Stimulated activated CD8-positive, alpha-beta memory T cell treated with anti-CD3 and anti-CD28 coated beads, Interleukin-2, amount 100 ng/mL, for 1 hour (primary cell): ENCODE measurements at places on chromosomes 5 and 9.
A peak's percentile ranks its signal among the peaks of the same experiment; 100 is the strongest.

- no peak for DNase-seq
Observed at GRCh38 chr5:139133282-139133681, 64.9 kb downstream of the SIL1 start.

GRCh38 chr5:95794070-95794516 is 28.4 kb downstream of the GLRX start:
- DNase-seq: no peak

DNA sequence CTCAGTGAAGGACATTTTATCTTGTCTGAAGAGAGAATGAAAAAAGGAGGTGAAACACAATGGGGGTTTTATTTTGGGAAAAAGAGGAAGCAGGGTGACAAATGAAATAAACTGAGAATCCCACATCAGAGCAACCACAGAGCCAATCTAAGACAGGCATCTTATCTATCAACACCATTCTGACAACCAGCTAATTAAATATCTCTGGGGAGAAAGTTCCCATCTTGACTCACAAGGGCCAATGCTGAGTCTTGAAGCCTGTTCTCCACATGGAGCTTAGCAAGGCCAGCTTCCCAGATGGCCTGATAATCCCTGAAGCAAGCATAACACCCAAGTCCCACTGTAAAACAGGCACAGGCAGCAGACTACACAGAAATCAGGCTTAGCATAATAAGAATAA is 30.4 kb downstream of the DPYSL3 start:
- no peak for DNase-seq

- peak; percentile 11 for DNase-seq
Observed at GRCh38 chr9:126516936-126517832, 96.5 kb upstream of the LMX1B start.

- DNase-seq: no peak
Observed at GRCh38 chr5:2701592-2701991, 49.9 kb downstream of the IRX2 start.

- no peak for DNase-seq
Observed at GRCh38 chr5:82387001-82387818, 109.1 kb upstream of the RPS23 start.

DNA sequence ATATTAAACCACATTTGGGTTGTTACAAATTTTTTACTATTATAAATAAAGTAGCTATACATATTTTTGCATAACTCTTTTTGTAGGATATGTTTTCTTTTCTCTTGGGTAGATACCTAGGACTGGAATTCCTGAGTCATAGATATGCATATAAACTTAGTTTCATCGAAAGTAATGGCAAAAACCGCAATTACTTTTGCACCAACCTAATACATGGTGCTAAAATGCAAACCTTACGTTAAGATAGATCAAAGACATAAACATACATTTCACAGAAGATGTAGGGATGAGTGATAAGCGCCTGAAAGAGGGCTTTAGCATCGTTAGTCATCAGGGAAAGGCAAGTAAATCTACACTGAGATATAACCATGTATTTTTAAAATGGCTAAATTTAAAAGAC is 178.4 kb upstream of the EFNA5 start:
- no peak for DNase-seq

DNA sequence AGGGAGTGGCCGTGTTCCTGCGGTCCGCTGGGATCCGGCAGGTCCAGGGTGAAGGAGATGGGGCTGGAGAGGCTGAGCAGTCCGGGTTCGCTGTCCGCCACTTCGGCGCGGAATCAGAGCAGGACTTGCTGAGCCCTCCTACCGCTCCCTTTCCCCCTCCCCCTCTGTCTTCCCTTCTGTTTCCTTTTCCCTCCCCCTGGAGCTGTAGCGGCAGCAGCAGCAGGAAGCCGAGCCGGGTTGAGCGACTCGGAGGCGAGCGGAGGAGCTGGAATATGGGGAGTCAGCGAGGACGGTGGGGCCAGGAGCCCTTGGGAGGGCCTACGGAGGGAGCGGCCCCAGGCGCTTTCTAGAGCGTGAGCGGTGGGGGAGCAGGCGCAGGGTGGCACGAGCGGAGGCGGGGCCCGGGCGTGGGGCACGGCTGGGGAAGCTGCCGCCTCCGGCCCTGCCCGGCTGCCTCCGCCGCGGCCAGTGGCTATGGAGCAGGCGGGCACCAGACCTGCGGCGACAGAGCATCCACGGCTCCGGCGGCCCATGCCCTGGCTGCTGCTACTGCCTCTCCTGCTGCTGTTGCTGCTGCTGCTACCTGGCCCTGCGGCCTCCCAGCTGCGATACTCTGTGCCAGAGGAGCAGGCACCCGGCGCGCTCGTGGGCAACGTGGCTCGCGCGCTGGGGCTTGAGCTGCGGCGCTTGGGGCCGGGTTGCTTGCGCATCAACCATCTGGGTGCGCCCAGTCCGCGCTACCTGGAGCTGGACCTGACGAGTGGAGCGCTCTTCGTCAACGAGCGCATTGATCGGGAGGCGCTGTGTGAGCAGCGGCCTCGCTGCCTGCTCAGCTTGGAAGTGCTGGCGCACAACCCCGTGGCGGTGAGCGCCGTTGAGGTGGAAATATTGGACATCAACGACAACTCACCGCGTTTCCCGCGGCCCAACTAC is at the start of gene PCDHAC2:
TSS of gene PCDHAC2 (plus strand) at position 184 of the 933 bp plus-strand sequence. CDS start at position 475, 291 bp downstream.
- DNase-seq: no peak

DNA sequence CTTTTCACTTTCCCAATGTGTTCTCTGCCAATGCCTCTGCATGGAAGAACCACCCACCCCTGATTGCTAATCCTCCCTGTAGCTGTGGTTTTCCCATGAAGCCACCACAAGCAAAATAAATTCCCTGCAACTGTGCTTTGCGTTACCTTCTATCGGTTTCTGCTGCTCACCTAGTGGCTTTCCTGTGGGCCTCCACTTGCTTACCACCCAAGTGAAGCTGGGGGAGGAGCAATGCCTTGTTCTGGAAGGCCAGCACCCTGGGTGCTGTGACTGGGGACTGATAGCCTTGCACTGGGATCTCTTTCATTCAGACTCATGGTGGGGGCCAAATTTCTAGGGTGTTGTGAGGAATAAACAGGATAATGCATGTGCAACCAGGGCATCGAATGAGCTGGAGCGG is 56.3 kb upstream of the GDNF start:
- DNase-seq: no peak

GRCh38 chr9:107872457-107873192 is 383.1 kb upstream of the KLF4 start:
- DNase-seq: no peak

DNA sequence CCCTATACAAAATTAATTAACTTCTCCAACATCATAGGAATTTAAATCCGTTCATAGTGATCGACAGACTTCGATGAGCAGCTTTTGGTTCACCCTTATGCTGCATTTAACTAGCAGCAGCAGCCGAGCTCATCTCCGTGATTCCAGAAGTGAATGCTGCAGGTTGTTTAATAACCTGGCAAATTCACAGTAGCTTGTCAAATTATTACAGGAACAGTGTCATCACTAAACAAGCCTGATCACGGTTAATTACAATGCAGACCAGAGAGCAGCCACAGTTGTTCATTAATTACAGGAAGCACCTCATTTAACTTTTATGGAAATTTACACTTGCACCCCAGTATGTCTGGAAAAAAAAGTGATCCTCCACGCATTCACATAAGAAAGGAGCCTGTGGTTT is 188.2 kb downstream of the BNC2 start:
- DNase-seq: no peak

- DNase-seq: no peak
Observed at GRCh38 chr5:55568654-55569512, 34.1 kb upstream of the PLPP1 start.

DNA sequence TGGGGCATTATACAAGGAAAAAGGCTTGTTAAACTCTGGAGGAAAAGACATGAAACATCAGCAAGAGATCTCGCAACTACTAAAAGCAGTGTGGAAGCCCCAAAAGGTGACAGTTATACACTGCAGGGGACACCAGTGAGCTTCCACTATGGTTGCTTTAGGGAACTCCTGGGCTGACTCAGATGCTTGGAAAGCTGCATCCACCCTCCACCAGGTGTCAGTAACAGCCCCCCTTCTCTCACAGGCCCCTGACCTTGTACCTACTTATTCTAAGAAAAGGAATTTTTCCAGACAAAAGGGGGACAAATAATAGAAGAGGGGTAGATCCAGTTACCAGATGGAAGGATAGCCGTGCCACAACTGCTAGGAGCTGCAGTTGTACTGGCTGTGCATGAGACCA is 154.4 kb upstream of the COX7C start:
- no peak for DNase-seq

DNA sequence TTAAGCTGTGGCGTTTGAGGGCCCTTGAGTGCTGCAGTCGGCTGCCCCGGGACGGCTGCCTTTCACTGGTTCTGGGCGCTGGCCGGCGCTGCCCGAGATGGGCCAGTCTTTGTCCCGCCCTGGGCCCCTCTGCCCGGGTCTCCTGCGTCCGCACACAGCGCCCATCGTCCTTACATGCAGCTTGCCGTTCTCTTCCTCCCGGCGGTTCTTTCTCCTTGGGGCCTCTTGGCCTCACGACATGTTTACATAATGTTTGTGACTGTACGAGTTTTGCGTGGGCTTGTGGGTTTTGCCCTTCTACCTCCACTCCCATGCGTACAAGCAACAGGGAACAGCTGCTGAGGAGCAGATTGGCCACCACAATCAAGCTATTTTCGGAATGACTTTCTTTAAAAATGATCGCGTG is 618 bp downstream of the TNPO1 start:
- DNase-seq: peak; percentile 1

GRCh38 chr5:62780888-62781287 is 202.3 kb downstream of the LRRC70 start:
- DNase-seq: no peak

DNA sequence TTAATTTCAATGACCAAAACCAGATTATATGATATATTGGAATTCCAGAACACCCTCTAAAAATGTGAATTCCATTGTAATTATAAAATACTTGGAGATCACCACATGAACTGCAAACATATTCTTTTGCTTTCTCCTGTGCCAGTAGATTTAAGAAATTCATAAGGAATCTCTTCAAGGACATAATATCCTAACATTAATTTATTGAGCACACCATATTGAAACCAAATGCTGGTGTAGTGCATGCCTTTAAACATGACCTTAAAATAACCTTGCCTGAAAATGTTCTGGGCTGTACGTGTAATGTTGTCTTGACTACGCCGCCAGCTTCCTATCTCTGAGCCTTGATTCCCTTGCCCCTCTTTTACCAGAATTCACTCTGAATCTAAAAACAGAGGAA is 205.0 kb upstream of the ACTBL2 start:
- no peak for DNase-seq

DNA sequence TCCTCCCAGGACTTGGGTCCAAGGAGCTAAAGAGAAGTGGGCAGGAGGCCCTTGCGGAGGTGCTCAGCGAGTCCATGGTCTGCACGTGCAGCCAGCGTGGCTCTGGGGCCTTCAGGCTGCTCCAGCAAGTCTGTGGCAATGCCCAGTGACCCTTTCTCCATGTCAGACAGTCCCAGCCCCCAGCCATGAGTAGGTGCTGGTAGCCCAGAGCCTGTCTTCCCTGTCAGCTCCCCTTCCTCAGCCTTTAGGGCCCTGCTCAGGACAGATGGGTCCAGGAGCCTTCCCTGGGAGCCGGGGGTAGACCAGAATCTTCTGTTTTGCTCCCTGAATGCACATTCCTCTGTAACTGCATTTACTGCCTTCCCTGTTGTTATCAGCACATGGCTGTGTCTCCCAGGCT is 147.2 kb upstream of the IRX2 start:
- DNase-seq: no peak

GRCh38 chr9:37107701-37108100 is 12.7 kb upstream of the ZCCHC7 start:
- no peak for DNase-seq

DNA sequence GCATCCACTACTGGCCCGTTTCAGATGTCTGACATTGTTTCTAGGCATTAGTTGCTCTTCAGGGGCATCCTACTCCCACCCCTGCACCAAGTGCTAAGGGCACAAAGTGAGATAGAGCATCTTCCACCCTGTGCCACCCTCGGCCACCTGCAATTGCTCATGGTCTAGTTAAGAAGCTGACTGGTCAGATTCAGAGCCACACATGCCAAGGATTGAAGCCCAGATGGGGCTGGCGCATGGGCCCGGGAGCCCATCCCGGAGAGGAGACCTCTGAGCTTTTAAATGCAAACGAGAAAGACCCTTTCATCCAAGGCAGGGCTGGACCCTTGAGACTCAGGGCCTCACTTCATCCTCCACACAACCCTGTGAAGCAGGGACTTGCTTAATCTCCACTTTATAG is 28.5 kb downstream of the HRH2 start:
- DNase-seq: no peak

GRCh38 chr5:76941442-76941841 is 11.4 kb upstream of the CRHBP start:
- no peak for DNase-seq

- DNase-seq: no peak
Observed at GRCh38 chr5:97077246-97077645, 65.2 kb downstream of the LIX1 start.

DNA sequence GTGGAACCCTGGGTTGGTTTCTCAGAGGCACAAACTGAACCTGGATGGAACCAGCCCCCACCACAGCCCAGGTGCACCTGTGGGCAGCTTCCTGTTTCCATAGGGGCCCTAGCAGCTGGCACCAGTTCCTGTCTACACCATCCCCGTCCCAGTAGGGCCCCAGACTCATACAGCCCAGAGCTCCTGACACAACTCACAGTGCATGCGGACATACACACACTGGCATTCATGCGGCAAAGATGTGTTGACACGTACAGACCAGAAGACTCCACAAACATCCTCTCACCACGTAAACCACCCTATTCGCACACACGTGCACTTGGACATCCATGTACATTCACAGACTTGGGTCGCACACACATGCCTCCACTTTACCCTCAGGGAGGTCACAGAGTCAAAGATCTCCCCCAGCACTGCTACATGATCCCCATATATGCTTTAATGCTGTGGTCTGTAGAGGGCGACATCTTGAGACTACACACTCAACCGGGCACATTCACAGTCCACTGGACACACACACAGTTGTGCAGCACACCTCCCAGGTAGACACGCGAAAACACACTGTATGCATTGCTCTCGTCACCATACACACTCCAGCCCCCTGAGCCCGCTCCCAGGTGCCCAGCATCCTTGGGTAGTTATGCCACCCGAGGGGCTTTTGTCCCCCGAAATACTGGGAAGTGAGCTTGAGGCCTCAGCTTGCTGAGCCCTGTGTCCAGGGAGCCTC is 22.4 kb downstream of the CXXC5 start:
- DNase-seq: no peak
